Stimulated activated CD4-positive, alpha-beta T cell treated with anti-CD3 and anti-CD28 coated beads, Interleukin-12 subunit alpha, Interleukin-12 subunit beta, amount 100 ng/mL, for 48 hours (primary cell): ENCODE measurements at places on chromosomes 7 and 10.

- no peak for DNase-seq
These were observed 909.7 kb downstream of the DNAJB9 start for GRCh38 chr7:109479388-109479787.

- no peak for DNase-seq
These were observed 119.6 kb downstream of the CHN2 start for GRCh38 chr7:29314148-29314547.

GRCh38 chr10:126331101-126331500 is 57.2 kb downstream of the ADAM12 start:
- no peak for DNase-seq

- DNase-seq = no peak
These were observed 20.0 kb downstream of the CUBN start for GRCh38 chr10:17109475-17110207.

DNA sequence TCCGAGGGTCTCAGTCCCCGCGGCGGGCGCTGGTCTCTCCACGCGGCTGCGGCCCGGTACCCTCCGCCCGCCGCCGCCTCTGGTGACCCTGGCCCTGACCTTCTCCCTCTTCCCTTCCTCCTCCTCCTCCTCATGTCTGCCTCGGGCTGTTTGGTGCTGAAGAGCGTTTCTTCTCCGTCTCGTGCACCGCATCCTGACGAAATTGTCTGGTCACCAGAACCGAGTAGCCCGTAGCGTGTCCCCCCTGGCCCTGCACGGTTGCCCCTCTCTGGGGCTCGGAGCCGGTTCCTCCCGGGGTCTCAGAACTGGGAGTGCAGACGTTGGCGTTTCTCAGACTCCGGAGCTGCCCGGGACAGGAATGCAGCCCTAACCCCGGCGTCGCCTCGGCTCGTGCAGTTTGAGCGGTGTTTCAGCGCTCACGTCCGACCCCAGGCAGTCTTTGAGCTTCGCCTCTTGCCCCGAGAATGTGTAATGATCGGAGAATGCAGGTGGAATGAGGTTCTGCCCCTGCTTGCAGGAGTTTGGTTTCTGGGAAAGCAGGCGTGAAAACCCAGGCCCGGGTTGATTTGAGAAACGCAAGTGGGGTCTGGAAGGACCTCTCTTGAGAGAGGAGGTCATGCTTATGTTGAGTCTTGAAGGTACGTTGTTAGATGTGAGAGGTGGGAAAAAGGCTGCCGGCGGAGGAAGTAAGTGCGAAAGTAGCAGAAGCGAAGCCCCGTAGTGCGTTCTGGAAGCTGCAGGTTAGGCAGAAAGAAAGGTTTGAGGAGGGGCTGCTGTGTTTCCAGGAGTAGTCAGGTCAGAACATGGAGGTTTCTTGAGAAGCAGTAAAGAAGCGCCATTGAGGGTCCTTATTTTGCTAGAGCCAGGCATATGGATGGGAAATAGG is 743 bp downstream of the RBM17 start:
- DNase-seq = no peak

DNA sequence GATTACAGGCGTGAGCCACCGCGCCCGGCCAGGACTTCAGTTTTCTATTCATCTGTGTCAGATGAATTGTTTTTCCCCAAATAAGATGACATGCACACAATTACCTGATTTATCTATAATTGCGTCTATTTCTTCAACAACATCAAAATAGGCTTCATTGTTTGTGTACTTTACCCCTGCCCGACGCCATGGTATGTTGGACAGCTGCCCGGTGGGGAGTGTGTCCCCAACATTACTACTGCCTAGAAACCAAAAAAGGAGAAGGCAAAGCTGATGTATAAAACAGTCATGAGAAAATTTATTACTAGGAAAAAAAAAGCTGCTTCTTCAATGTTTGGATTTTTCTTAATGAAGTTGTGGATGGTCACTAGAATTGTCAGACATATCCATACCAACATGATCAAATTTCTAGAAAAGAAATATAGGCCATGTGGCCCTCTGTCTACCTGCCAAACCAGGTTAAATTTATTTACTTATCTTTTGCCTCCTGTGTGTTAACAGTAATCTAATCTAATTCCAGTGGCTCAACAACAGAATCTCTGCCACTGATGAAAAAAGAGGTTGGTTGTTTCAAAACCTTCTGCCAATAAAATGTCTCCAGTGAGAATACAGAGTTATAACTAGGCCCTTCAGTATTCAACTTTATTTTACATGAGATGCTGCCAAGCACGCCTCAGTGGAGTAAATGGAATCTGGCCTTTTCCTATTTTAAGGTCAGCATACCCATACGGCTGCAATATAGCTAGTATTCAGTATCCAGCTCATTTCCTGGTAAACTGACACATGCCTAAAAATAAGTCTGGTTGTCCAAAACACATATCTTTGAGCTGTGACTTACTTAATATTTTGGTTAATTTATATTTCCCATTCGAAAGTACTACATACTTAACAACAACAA is 16.5 kb downstream of the AP3M1 start:
- DNase-seq = no peak

DNA sequence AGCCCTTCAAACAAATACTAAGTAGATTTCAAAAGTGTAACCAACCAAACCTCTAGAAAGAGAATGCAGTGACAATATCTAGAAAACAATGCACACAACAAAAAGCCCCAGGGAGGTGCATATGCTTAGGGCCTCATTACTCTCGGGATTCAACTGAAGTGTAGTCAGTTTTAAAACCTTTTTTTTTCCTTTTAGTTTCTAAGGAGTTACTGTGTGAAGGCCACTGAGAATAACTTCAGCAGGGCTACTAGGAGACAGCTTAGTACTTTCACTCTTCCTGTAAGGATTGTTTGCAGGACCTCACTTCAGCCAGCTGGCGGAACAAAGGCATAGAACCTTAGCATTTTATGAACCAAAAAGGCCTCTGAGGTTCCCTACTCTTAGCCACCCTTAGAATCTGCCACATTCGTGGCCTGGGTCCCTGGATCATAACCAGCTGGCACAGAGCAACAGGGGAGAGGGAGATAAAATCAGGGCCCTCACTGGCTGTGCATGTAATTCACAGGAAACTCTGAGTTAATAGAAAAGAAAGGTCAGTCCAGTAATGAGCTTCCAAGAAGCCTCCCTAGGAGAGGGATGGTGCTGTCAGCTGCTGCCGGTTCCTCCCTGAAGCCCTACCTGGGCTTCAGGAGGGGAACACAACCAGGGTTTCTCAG is 3.6 kb downstream of the VOPP1 start:
- DNase-seq = no peak

- DNase-seq = no peak
These were observed 192.0 kb downstream of the ADAM12 start for GRCh38 chr10:126196281-126196680.

GRCh38 chr10:48602401-48603135 is 2.3 kb downstream of the ARHGAP22 start:
- DNase-seq = no peak
